ENCODE measurements at places on chromosomes 2 and 18. TPM values are rescaled to one million over a fixed set of nuclear protein-coding genes. Genes with fewer than 3 reads are reported as not detected.

DNA sequence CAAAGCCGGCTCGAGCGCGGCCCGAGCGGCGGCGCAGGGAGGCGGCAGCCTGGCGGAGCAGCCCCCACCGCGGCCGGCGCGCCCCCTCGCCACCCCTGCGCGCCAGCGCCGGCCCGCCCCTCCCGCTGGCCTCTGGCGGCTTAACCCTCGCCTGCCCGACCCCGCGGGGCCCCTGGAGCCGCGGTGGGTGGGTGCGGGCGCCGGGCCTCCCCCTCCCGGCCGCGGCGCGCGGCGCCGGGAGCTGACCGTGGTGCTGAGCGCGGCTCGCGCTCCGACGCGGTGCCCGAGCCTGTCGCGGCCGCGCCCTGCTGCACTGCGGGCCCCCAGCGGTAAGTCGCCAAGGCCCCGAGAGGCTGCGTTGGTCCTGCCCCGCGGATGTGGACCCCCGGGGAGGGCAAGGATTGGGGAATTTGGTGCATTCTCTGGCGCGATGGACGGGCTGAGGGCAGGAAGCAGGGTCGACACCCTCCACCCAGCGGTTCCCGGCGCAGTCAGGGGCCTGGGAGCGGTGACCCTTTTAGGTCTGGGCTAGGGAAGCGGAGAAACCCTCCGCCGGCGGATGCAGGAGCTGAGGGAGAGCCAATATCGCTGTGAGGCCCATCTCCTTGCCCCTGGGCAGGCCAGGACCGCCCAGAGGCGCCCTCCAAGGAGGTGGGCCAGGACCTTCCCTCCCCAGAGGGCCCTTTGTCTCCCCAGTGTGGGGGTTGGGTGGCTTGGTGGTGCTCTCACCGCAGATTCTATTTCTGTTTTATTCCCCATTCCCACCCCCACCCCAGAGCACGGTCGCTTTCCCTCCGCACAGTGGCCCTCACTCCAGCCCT is 923 bp downstream of the AMER3 start:
- DNase-seq = no peak

GRCh38 chr2:37982147-37982582 is 57.1 kb downstream of the RMDN2 start:
- DNase-seq = peak; percentile 76

GRCh38 chr18:1483385-1483784 is 578.7 kb downstream of the ADCYAP1 start:
- no peak for DNase-seq

GRCh38 chr2:110637093-110637492 is 40.8 kb downstream of the BUB1 start:
- DNase-seq = no peak

DNA sequence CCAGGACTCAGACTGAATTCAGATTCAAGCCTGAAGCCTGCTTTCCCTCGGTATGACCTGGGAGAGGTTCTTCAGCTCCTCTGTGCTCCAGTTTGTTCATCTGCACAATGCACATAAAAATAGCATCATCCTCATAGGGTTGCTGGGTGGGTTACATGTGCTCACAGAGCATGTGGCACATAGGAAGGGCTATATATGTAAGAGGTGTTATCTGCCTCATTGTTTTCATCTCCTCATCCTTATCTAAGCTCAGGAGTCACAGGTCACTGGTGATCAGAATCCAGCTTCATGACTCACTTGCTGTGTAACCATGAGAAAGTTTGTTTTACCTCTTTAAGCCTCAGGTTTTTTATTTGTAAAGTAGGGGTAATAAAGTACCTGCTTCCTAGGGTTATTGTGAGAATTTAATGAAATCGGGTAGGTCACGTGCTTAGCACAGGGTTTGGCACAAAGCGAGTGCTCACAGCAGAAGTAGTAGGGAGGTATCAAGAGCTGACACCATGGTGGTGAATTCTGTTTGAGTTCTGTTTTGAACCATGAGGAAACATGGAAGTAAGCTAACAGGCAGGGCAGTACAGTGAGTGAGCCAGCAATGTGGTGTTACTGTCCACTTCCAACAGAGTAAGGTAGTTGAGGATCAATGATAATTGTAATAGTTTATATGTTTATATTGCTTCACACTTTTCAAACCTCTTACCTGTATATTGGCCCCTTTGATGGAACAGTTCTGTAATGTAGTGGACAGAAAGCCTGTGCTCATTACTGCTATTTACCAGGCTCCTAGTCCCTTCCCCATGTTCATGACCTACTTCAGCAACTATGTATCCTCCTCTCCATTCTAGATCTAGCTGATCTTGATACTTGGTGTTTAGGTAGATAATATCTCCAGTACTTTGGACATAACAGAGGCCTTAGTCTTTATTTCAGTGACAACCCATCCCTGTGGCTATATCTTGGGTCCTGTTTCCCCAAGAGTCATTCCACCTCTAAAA is 141.4 kb upstream of the LTBP1 start:
- DNase-seq = no peak

GRCh38 chr2:8481463-8482009 is 200.3 kb upstream of the ID2 start:
- DNase-seq = no peak

DNA sequence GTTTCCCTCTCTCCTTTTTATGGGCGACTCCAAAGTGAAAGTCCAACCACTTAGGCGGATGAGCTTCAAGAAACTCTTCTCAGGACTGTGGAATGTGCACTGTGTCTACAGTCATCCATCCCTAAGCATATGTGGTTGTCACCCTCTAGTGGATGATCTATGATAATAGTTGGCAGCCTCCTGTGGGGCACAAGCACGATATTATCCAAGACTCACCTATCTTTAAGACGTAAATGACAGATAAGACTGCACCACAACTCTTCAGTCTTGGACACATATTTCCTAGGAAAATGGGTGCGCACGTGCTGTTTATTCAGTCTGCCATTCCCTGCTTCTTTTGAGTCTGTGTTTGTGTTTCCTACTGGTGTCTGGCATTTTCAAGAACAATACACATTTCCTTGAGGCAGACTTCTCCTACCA is 145.5 kb upstream of the CTAGE1 start:
- peak; percentile 73 for DNase-seq

- DNase-seq = no peak
Observed at GRCh38 chr2:207483477-207483876, 46.3 kb upstream of the CREB1 start.

DNA sequence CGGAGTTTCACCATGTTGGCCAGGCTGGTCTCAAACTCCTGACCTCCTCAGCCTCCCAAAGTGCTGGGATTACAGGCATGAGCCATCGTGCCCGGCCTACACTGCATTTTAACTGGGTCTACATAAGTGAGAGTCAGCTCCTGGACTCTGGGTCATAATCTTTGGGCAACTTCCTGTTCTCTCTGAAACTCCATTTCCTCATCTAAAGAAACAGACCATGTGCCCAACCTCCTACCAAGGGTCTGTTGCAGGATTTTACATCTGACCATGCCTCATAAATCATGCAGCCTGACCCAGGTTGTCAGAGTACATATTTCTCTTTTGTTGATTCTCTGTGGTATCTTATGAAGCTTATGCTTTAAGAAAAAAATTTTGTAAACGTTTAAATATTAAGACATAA is 280.4 kb downstream of the ALPK2 start:
- no peak for DNase-seq

- peak; percentile 46 for DNase-seq
Observed at GRCh38 chr2:100390001-100390940, 27.2 kb downstream of the CHST10 start.

DNA sequence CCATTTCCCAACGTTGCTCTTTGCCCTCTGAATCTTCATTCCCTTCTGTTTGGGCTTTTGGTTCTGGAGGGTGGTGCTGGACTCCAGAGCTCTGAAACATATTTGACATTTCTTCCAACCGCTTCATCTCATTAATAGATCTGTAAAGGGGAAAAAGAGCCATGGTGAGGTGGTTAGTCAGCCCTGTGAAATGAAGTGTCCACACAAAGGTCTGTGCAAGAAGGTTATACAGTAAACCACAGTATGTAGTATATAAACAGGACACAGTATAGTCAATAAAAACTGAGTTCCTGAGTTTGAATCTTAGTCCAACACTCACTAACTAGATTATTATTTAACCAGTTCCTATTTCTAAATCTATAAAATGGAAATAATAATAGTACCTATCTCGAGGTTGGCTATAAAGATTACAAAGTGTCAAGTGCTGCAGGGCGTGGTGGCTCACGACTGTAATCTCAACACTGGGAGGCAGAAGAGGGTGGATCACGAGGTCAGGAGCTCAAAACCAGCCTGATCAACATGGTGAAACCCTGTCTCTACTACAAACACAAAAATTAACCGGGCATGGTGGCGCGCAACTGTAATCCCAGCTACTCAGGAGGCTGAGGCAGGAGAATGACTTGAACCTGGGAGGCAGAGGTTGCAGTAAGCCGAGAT is 13.1 kb downstream of the STARD7 start:
- no peak for DNase-seq

- no peak for DNase-seq
Observed at GRCh38 chr2:160266037-160266551, 66.0 kb upstream of the ITGB6 start.

- DNase-seq = peak; percentile 5
Observed at GRCh38 chr2:100412881-100413321, 4.6 kb downstream of the CHST10 start.

GRCh38 chr18:51390702-51391101 is 193.2 kb upstream of the MEX3C start:
- no peak for DNase-seq

DNA sequence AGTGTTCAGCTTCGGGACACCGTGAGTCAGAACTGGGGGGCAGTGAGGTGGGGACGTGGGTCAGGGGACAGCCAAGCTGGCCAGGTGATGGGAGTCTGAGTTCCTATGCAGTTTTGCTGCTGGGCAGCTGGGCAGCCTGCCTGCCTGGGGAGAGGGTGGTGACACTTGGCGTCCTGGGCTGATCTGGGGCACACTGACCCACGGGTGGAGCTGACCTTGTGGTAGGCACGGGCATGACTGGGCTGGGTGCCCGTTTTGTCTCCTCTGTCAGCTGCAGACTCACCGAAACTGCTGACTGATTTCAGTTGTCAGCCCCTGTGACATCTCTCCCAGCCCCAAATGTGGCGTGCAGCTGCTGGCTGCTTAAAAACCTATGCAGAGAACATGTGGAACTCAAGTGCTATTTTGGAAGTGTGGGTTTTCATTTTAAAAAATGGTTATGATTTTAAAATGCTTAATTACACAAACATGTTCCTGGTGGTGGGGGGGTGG is 32.6 kb upstream of the E2F6 start:
- DNase-seq = peak; percentile 79

DNA sequence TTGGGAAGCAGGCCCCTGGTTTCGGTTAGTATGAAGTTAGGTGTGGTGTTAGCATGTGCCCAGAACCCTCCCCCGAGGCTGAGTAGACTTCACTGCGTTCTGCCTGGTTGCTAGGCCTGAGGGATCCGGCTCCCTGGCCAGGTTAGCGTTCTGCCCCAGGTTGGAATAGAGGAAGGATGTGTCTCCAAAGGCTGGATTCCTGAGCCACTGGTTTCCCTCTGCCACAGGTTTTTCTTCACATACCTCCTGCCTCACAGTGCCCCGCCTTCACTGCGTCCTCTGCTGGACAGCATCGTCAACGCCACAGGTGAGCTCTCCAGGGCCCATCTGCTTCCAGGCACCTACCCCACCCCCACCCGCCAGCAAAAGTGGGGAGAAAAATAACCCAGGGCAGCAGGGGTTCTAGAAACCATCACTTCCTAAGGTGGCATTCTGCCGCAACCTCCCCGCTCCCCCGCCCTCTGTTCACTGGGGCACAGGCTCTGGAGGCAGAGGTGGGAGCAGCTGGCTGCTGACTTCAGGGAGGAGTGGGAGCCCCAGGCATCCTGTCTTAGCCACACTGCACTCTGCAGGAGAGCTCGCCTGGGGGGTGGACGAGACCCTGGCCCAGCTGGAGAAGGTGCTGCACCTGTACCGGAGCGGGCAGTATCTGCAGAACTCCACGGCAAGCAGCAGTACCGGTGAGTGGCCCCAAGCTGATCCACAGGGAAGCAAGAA is 7.1 kb downstream of the PKDCC start:
- no peak for DNase-seq

DNA sequence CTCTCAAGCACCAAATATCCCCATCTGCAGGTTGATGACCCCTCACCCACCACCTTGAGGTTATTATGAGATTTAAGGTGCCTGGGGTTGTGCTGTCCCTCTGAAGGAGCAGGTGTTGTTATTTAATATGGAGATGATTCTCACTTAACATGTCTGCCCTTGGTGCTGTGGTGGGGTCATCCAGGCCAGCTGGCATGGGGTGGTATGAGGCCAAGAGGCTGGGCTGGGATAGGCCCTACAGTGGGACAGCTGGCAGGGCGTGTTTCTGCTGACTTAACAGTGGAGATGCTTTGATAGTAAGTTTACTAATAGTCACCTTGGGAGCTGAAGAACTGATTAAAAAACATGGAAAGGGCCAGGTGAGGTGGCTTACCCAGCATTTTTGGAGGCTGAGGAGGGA is 22.4 kb downstream of the SERPINB12 start:
- no peak for DNase-seq

GRCh38 chr2:227534714-227535113 is 62.8 kb downstream of the AGFG1 start:
- no peak for DNase-seq

DNA sequence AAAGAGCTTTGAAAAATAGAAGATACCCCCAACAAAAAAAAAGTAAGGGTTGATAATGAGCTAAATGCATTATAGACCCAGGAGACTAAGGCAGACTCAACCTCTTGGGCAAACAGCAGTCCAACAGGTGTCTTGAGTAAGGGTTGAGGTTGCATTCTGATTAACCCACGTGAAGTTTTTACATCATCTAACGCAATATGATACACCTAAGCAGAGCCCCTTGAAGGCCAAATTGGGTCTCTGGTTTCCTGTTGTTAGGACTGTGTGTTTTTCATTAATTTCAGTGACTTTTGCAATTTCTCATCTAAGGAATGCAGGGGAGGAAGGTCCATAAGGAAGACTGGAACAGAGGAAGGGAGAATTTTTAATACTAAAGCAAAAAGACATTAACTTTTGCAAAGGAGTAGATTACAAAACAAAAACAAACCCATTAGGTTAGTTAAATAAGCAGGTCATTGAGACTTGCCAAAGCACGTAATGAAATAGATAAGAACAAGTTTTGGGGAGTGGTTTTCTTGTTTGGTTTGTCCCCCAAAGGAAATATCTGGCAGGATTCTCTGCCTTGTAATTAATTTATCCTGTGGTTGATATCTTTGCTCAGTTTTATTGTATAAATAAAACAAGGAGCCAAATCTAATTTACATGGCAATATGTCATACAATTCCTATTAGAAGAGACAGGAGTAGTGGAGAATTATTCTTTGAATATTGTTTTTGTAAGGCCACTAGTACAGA is 244.3 kb downstream of the ETAA1 start:
- DNase-seq = no peak

GRCh38 chr2:20137131-20137571 is 85.7 kb upstream of the LAPTM4A start:
- no peak for DNase-seq

DNA sequence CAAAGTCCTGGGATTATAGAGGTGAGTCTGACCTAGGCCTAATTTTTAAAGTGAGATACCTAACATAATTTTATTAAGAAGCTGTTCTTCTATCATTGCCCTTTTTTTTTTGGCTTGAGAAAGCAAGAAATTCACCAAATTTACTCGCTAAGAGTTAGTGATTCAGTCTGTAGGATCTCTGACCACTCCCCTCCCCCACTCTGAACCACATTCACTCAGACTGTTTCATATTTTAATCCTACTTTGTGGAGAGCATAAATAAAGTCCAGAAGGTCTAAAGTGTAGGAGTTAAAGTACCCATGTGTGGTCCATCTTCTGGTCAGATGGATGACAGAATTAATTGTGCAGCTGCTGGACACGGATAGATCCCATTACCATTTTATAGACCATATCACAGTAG is 115.8 kb upstream of the MGAT5 start:
- no peak for DNase-seq

The CYP1B1 gene
- total RNA-seq = 92.6 TPM

The COLEC12 gene
- total RNA-seq = 15.3 TPM

The FBXO36 gene
- 1.3 TPM for total RNA-seq

The UGT1A3 gene
- not detected for total RNA-seq

The C2orf15 gene
- total RNA-seq = not detected

The ECEL1 gene
- total RNA-seq = not detected

The HNRNPA3 gene
- 28.1 TPM for total RNA-seq
